Testis (tissue), 5 donors: ENCODE measurements at places on chromosomes 5 and 9. TPM values are rescaled to one million over a fixed set of nuclear protein-coding genes. Genes with fewer than 3 reads are reported as not detected.

GNAQ gene
- 39.4 TPM for total RNA-seq

SPATA31C1 gene
- 5.9 TPM for total RNA-seq

TIGD6 gene
- total RNA-seq: 7.8 TPM

PCDHGA12 gene
- total RNA-seq: 11.3 TPM

CD180 gene
- total RNA-seq: 0.08 TPM

CMYA5 gene
- total RNA-seq: 33.8 TPM

PAPPA gene
- 5.1 TPM for total RNA-seq

SHC3 gene
- total RNA-seq: 0.37 TPM

LRRC26 gene
- 2.4 TPM for total RNA-seq

IGFBPL1 gene
- total RNA-seq: 18.0 TPM

TBC1D13 gene
- 14.3 TPM for total RNA-seq

CCL21 gene
- 2.0 TPM for total RNA-seq
